Bone marrow (tissue), 2 donors: ENCODE measurements at places on chromosomes 11 and 22.

DNA sequence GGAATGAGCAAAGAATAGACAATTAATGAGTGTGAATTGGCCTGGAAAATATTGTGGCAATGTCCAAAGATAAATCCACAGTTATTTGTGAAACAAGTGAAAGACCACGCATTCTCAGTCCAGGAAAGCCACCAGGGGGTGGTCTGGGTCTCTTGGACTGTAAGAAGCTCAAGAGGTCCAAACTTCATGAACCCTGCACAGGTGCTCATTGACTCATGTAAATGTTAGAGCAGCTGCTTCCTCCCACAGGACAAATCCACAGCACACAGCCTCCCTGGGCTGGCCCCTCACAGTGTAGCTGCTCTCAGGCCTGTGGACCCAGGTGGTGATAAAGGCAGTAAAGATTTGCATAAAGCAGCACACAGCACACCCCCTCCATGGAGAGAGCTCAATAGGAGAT lies 114.0 kb downstream of the ZNF280B start:
- DNase-seq: no peak

- no peak for DNase-seq
These were observed 10.3 kb downstream of the YAP1 start for GRCh38 chr11:102120437-102120973.

- peak; percentile 86 for DNase-seq
These were observed 4.5 kb downstream of the GAS2L1 start for GRCh38 chr22:29310863-29311339.

DNA sequence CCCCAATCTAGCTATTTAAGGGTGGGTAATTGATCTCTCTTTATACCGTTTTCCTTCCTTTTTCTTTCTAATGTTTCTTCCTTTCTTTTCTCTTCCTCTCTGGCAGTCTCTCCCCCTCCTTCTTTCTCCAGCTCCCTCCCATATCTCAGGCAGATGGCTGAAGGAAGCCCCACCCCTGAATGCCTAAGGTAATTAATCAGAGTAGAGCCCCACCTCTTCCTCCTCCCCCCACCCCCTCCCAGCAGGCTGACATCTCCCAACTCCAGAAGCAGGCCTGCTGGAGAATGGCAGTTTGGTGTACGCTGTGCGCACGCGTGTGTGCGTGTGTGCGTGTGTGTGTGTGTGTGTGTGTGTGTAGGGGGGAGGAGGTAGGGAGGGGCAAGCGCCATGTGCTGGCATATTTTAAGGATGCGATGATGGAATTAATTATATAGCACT lies 122.6 kb downstream of the APOL5 start:
- DNase-seq: no peak

GRCh38 chr11:134915212-134915611 lies 503.2 kb upstream of the B3GAT1 start:
- DNase-seq: no peak

- DNase-seq: no peak
These were observed 125.9 kb upstream of the SYT13 start for GRCh38 chr11:45412051-45412471.
